ENCODE measurements at places on chromosomes 16 and 17.
A peak's percentile ranks its signal among the peaks of the same experiment; 100 is the strongest.

- H3K4me1 ChIP-seq = peaks cover 25% of the 10 kb centered on the region
- H3K27me3 ChIP-seq = no peaks in the 10 kb centered on the region
- no peak for DNase-seq
- peaks cover 26% of the 10 kb centered on the region for H3K36me3 ChIP-seq
- no peak overlapping the region for H3K27ac ChIP-seq
Measured at GRCh38 chr16:67571464-67571863, 9.1 kb downstream of the CTCF start.

DNA sequence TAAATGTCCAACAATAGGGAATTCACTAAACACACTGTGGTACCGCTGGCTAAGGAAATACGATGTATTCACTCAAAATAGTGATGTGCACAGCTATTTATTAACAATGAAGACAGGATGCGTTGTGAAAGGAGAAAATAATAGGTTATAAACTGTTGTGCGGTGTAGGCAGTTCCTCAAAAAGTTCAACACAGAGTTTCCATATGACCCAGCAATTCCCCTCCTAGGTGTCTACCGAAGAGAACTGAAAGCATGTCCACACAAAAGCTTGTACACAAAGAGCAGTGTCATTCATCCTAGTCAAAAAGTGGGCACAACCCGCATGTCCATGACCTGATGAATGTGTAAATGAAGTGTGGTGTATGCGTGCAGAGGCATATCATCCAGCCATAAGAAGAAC lies 1.2 kb upstream of the CES1 start:
- H3K27me3 ChIP-seq = peaks cover 41% of the 10 kb centered on the region
- no peak overlapping the region for H3K27ac ChIP-seq
- H3K4me1 ChIP-seq = no peaks in the 10 kb centered on the region
- DNase-seq = no peak
- H3K4me3 ChIP-seq = no peak overlapping the region

DNA sequence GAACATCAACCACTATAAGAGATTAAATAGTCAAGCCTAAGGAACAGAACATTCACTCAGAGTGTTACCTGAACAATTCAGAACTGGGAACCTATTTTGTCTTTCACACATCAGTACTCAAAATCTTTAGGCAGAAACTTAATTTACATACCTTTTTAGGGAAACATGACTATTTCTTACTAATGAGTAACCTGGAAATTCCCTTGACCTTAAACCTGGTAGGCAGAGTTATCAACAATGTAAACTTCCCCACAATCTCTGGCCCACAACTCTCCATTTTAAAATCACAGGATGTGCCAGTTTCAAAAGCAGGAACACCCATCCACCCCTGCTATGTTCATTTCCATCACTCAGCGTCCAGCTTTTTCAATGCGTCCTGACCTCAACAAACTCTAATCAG lies 132.9 kb upstream of the ANKFN1 start:
- H3K27me3 ChIP-seq = peaks cover 8% of the 10 kb centered on the region
- DNase-seq = no peak
- no peak overlapping the region for H3K27ac ChIP-seq
- H3K36me3 ChIP-seq = peaks cover 3% of the 10 kb centered on the region
- H3K4me1 ChIP-seq = no peaks in the 10 kb centered on the region

GRCh38 chr16:81786868-81787267 lies 7.8 kb downstream of the PLCG2 start:
- no peak for DNase-seq
- H3K4me3 ChIP-seq = no peak overlapping the region
- H3K27me3 ChIP-seq = no peaks in the 10 kb centered on the region
- H3K36me3 ChIP-seq = peaks cover 5% of the 10 kb centered on the region
- H3K4me1 ChIP-seq = peaks cover 10% of the 10 kb centered on the region

- H3K36me3 ChIP-seq = peaks cover 42% of the 10 kb centered on the region
- peaks cover 29% of the 10 kb centered on the region for H3K4me1 ChIP-seq
- H3K27ac ChIP-seq = peak overlapping the region; percentile 73
- H3K27me3 ChIP-seq = no peaks in the 10 kb centered on the region
Measured at GRCh38 chr16:88685156-88686061, 898 bp downstream of the SNAI3 start.

DNA sequence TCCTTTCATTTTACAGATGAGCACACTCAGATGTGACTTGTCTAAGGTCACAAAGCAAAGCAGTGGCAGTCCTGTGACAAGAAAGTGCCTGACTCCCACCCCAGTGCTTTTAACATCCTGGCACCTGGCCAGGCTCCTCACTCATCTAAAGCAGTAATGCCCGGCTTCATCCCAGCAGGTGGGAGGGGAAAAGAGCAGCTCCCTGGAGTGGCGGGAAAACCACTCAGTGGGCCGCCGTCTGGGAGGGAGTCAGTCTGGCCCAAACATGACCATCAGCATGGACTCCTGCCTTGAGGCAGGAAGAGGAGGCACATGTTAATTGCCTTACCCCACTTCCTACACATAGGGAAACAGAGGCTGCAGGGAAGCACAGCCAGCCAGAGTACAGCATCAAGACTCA lies 2.6 kb downstream of the PCGF2 start:
- peak overlapping the region; percentile 18 for H3K4me3 ChIP-seq
- H3K36me3 ChIP-seq = peaks cover 7% of the 10 kb centered on the region
- no peak overlapping the region for H3K27ac ChIP-seq
- peaks cover 90% of the 10 kb centered on the region for H3K27me3 ChIP-seq
- peaks cover 10% of the 10 kb centered on the region for H3K4me1 ChIP-seq

GRCh38 chr17:58993311-58993710 lies 113.4 kb downstream of the TRIM37 start:
- no peak overlapping the region for H3K4me3 ChIP-seq
- no peak overlapping the region for H3K27ac ChIP-seq
- no peak for DNase-seq
- H3K36me3 ChIP-seq = peaks cover 8% of the 10 kb centered on the region

- H3K36me3 ChIP-seq = no peaks in the 10 kb centered on the region
- DNase-seq = no peak
- H3K27ac ChIP-seq = no peak overlapping the region
- H3K27me3 ChIP-seq = no peaks in the 10 kb centered on the region
- H3K4me1 ChIP-seq = peaks cover 6% of the 10 kb centered on the region
Measured at GRCh38 chr16:22070361-22071330, 21.7 kb upstream of the VWA3A start.

DNA sequence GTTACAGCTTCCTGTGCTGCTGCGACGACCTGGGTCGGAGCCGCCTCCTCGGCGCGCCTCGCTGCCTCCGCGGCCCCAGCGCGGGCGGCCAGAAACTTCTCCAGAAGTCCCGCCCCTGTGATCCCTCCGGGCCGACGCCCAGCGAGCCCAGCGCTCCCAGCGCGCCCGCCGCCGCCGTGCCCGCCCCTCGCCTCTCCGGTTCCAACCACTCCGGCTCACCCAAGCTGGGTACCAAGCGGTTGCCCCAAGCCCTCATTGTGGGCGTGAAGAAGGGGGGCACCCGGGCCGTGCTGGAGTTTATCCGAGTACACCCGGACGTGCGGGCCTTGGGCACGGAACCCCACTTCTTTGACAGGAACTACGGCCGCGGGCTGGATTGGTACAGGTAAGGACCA lies 746 bp downstream of the HS3ST2 start:
- no peak for DNase-seq
- no peak overlapping the region for H3K4me3 ChIP-seq
- H3K27me3 ChIP-seq = peaks cover 23% of the 10 kb centered on the region
- H3K27ac ChIP-seq = no peak overlapping the region

DNA sequence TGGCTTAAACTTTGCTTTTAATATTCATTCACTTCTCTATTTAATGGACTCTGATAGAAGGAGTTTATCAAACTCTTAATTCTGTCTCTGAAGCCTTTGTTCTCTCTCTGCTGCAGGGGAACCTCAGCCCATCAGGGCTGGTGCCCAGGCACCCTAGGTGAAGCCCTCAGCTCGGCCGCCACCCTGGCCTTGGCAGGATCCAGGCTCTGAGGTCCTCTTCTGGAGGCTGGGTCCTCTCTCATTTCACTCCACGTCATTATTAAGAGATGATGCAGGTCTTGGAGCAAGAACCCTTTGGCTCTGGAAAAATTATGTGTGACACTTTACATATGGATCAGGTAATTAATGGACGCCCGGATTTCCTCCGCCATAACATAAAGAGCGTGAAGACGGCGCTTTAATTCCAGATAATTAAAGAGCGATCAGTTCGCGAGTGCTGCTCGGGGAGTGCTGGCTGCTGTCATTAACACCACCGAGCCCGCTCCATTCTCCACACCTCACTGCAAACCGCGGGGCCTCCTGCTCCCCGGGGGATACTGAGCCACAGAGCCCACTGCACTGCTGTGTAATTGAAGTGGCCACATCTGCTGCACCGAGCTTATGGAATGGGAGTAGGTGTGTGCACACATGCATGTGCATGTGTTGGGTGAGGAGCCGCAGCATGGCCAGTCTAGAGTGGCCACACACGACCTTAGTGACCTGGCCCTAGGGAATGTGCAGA lies 259.4 kb upstream of the TNRC6C start:
- peaks cover 8% of the 10 kb centered on the region for H3K4me1 ChIP-seq
- peaks cover 3% of the 10 kb centered on the region for H3K36me3 ChIP-seq
- DNase-seq = no peak
- no peak overlapping the region for H3K4me3 ChIP-seq

DNA sequence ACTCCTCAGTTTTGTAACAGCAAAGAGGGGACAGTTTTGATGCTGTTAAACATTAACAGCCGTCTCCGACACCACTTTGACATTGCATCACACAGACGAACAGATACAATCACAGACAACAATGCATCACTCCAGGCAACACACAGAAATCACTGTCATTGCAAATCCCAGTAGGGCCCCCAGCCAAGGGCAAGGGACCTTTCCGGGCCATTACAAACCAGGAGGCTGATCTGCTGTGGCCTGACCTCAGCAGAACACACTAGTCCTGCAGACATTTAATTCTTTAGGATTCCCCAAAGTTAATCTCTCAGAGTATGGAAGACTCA lies 136.2 kb upstream of the RCVRN start:
- no peaks in the 10 kb centered on the region for H3K27me3 ChIP-seq
- peaks cover 34% of the 10 kb centered on the region for H3K4me1 ChIP-seq
- H3K4me3 ChIP-seq = no peak overlapping the region

DNA sequence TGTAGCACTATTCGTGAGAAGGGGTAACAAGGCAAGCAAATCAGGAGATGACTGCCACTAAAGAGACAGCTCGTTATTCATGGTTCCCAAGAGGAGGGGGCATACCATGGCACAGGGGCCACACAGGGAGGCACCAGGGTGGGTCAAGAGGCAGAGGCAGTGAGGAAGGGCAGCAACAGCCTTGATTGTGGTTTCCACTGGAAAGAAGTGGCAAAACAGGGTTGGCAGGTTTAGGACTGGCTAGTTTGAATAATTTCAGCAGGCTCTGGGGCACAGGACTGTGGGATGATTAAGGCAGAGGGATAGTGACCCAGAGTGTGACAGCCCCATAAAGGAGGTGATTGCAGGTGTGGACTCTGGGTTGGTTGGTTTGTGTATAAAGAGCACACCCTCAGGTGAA lies 188.9 kb downstream of the CBLN1 start:
- H3K4me1 ChIP-seq = no peaks in the 10 kb centered on the region
- H3K27me3 ChIP-seq = no peaks in the 10 kb centered on the region
- no peak overlapping the region for H3K4me3 ChIP-seq
- no peak for DNase-seq
- no peaks in the 10 kb centered on the region for H3K36me3 ChIP-seq

- no peak overlapping the region for H3K4me3 ChIP-seq
- peaks cover 12% of the 10 kb centered on the region for H3K4me1 ChIP-seq
- DNase-seq = no peak
- H3K36me3 ChIP-seq = peaks cover 4% of the 10 kb centered on the region
Measured at GRCh38 chr17:50051082-50051576, 4.8 kb upstream of the ITGA3 start.

GRCh38 chr16:50603206-50604064 lies 55.2 kb downstream of the NKD1 start:
- no peaks in the 10 kb centered on the region for H3K36me3 ChIP-seq
- peaks cover 7% of the 10 kb centered on the region for H3K4me1 ChIP-seq
- no peak for DNase-seq
- peak overlapping the region; percentile 78 for H3K27ac ChIP-seq
- no peaks in the 10 kb centered on the region for H3K27me3 ChIP-seq
- H3K4me3 ChIP-seq = no peak overlapping the region

DNA sequence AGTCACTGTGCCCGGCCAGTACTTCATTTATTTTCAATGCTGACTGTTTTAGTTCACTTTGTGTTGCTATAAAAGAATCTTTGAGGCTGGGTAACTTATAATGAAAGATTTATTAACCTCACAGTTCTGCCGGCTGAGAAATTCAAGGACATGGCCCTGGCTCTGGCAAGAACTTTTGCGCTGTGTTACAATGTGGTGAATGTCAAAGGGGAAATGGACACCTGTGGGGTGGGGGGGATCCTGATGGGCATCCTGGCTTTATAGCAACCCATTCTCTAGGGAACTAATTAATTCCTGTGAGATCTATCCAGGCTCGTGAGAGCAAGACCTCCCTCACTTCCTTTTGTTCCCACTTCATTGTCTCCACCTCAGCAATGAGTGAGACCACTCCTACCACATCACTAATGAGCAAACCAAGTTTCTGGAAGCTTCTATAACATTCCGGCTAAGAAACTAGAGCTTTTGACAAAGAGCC lies 17.1 kb upstream of the CDH3 start:
- no peak overlapping the region for H3K4me3 ChIP-seq
- no peaks in the 10 kb centered on the region for H3K36me3 ChIP-seq
- peaks cover 15% of the 10 kb centered on the region for H3K27me3 ChIP-seq
- no peaks in the 10 kb centered on the region for H3K4me1 ChIP-seq
- no peak overlapping the region for H3K27ac ChIP-seq
- DNase-seq = no peak

GRCh38 chr16:81675662-81676061 lies 103.4 kb upstream of the PLCG2 start:
- no peaks in the 10 kb centered on the region for H3K27me3 ChIP-seq
- H3K4me3 ChIP-seq = no peak overlapping the region
- peaks cover 36% of the 10 kb centered on the region for H3K4me1 ChIP-seq
- no peak for DNase-seq

DNA sequence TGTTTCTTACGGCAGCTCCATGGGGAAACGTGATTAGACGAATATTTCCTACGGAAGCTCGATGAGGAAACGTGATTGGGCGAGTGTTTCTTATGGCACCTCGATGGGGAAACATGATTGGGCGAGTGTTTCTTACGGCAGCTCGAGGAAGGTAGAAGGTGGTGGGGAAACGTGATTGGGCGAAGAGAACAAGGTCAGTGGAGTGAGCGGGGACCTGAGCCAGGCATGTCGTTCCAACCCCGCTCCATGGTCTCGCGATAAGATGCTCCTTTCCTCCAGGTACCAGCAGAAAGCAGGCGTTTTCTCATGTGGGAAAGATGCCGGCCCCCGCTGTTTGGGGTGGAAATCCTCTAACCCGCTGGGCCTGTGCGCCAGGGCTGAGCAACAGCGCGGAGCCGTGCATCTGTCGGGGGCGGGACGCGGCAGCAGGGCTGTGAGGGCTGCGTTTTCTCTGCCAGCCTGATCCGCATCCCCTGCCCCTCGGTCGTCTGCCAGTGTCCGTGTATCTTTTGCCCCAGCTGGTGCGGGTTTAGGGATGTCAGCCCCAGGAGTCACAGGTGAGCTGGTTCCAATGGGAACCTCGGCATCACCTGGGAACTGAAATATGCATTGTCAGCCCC lies 25.6 kb upstream of the DOC2B start:
- DNase-seq = no peak
- H3K4me1 ChIP-seq = no peaks in the 10 kb centered on the region
- H3K27ac ChIP-seq = no peak overlapping the region
- H3K36me3 ChIP-seq = no peaks in the 10 kb centered on the region
